ENCODE measurements at places on chromosomes 13 and 19.

- no peak for DNase-seq
These were observed 1.7 kb downstream of the B3GLCT start for GRCh38 chr13:31201341-31202031.

DNA sequence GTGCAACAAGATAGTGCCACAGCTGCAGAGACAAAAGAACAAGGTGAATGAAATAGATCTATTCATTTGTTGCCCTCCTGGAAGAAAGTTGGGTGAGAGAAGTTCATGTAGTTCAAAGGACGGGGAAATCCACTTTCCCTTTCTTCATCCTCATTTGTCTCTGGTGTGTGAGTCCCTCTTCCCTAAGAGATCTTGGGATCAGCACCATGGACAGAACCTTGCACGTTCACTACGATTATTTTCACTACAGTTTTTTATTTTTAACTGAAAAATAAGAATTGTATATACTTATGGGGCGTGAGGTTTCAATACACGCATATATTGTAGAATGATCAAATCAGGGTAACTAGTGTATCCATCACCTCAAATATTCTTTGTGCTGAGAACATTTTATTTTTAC, 29.2 kb downstream of the NLRP5 start:
- DNase-seq: no peak

GRCh38 chr13:44470638-44471562, 97.3 kb downstream of the SERP2 start:
- no peak for DNase-seq

- DNase-seq: no peak
These were observed 162.4 kb downstream of the PCDH20 start for GRCh38 chr13:61253105-61253877.

- DNase-seq: no peak
These were observed 16.0 kb upstream of the ZNF554 start for GRCh38 chr19:2803486-2804155.

- no peak for DNase-seq
These were observed 2.2 kb downstream of the TJP3 start for GRCh38 chr19:3710265-3710812.

DNA sequence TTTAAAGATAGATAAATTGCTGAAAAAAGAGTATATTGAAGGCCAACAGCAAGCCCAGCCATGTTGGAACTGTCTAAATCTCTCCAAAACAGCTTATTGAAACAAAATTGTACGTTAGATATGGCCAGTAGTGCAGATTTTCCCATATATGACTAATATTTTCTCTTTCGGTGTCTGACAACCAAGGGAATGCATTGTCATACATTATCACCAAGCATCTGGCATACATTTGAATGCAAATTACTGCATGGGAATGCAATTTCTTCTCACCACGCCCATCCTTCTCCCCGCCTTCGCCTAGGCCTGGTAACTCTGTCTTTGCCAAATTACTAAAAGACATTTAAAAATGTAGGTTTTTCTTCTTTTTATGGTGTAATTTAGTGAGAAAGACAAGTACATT, 32.5 kb upstream of the IRS2 start:
- DNase-seq: no peak

GRCh38 chr19:40604647-40605215, 3.6 kb downstream of the LTBP4 start:
- no peak for DNase-seq

GRCh38 chr13:112244495-112245177, 131.5 kb upstream of the SPACA7 start:
- DNase-seq: no peak

DNA sequence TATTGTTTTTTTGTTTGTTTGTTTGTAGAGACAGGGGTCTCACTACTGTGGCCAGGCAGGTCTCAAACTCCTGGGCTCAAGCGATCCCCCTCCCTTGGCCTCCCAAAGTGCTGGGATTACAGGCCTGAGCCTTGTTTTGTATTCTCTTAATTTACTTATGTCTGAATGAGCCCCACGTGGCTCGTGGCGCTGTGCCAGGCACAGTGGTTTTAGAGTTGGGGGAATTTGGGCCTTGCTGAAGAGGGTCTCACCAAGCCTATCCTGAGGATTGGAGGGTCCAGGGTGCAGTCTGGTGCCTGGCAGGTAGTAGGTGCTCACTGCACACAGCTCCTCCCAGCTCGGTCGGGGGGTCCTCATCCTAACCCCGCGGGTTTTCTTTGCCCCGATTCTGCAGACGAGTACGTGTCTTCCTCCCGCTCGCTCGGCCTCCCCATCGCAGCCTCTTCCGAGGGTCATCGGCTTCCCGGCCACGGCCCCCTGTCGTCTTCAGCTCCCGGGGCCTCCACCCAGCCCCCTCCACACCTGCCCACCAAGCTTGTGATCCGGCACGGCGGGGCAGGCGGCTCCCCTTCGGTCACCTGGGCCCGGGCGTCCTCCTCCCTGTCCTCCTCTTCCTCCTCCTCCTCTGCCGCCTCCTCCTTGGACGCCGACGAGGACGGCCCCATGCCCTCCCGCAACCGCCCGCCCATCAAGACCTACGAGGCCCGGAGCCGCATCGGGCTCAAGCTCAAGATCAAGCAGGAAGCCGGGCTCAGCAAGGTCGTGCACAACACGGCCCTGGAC, 12.1 kb upstream of the EHD2 start:
- DNase-seq: no peak

DNA sequence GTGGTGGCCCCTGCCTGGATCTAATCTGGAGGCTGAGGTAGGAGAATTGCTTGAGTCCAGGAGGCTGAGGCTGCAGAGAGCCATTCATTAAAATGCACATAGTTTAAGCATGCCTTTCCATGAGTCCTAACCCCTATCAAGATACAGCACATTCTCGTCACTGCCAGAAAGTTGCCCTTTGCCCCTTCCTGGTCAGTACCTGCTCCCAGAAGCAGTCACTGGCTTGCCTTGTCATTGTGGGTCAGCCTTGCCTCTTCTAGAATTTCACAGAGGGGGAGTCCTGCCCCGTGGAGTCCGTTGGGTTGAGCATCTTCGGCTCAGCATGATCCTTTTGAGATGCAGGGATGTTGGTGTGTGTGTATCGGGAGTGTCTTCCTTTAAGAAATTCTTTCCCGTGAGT, 10.8 kb downstream of the BICRA start:
- DNase-seq: no peak

DNA sequence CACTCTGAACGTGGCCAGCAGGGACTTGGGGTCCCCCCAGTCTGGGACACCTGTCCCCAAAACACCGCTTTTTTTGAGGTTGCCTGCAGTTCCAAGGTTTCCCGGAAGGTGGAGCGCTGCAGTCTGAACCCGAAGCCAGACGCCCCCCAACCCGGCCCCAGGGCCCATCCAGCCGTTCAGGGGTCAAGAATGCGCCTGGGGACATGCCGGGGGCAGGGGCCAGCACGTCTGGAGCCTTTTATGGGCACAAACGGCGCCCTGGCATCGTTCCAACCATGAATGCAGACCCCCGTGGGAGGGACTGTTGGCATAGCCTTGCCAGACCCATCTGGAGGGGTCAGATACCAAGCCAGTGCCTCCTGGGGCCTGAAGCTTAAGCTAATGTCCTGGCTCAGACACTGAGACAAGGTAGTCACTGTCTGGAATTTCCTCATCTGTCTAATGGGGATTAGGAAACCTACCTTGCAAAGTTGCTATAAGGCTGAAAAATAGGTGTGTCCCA, 6.9 kb downstream of the S1PR5 start:
- peak; percentile 73 for DNase-seq

- peak; percentile 85 for DNase-seq
These were observed 13.5 kb upstream of the TLE5 start for GRCh38 chr19:3075605-3076431.
